ENCODE measurements at places on chromosomes 5 and 9. TPM values are rescaled to one million over a fixed set of nuclear protein-coding genes. Genes with fewer than 3 reads are reported as not detected.

- no peak for DNase-seq
Measured at GRCh38 chr5:137431051-137431450, 68.1 kb downstream of the SPOCK1 start.

KIF4B gene
- not detected for total RNA-seq

SGCD gene
- total RNA-seq = 6.0 TPM

PDE6A gene
- not detected for total RNA-seq

DNA sequence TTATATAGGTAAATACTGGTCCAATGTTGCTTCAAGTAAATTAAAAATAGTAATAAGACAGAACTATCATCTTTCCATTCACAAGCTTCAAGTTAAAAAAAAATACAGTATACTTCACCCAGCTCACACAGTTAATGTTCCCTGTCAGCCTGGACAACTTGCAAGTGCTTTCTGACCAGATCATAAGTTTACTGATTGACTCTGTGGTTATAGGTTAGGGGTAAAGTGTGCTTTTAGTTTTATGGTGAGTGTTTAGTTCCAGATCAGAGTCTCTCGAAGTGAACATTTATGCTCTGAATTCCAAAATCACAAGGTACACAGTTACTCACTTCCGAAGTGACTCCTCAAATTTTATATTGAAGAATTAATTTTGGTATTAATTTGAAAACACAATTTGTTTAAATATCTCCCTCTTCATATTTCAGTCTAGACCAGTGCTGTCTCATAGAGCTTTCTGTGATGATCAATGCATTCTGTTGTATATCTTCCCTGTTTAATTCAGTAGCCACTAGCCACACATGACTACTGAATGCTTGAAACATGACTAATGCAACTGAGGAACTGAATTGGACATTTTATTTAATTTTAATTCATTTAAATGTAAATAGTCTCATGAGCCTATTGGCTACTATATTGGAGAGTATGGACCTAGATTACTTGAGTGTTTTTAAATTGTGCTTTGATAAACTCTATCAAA lies 90.7 kb downstream of the MEF2C start:
- no peak for DNase-seq

- DNase-seq = no peak
Measured at GRCh38 chr5:13955896-13956295, 11.4 kb upstream of the DNAH5 start.

GRCh38 chr5:12013351-12013750 lies 109.1 kb upstream of the CTNND2 start:
- DNase-seq = no peak

NREP gene
- 21.6 TPM for total RNA-seq

DNA sequence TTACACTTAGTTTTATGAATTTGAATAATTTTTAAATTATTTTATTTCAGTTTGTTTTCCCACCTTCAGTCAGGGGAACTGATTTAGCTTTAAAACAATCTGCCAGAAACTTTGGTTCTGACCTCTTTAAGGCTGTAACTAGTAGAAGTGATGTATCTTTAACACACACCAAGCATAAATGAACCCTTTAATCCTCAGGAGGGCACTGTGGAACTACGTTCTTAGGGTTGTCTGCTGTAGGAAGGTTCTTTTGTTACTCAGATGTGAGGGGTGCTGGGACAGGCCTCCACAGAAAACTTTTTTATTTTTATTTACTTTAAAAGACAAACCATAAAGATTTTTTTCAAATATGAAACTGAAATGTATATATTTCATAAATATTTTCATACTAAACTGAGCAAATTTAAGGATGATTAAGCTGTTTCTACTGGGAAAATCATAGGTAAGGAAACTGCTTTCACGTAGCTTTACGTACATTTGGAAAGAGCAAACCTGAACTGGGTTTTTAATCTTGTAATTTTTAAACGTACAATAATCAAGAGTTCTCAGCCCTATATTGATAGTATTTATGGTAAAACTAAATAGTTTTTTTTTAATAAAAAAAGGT lies 5.3 kb downstream of the KLF4 start:
- DNase-seq = no peak

ADAMTS19 gene
- not detected for total RNA-seq

- no peak for DNase-seq
Measured at GRCh38 chr5:68711293-68712200, 382.3 kb upstream of the SLC30A5 start.

- no peak for DNase-seq
Measured at GRCh38 chr5:111398013-111398412, 114.3 kb downstream of the STARD4 start.

SV2C gene
- 0.32 TPM for total RNA-seq

ZBTB5 gene
- 9.2 TPM for total RNA-seq

LPAR1 gene
- 23.2 TPM for total RNA-seq

DNA sequence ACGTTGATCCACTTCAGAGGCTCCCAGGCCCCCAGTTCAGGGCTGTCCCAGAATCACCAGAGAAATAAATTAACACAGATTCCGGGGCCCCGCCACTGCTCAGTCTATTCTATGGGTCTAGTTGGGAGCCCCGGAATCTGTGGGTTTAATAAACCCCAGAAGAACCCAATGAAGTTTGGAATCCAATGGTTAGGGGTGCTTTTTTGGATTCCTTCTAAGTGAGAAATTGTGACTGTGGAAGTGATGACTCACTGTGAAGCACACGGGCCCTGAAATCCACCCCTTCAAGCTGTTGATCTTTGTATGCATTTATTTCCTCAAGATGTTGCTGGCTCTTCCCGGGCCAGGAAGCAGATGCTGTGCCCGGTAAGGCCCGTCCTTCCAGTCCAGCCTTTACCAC lies 57.3 kb upstream of the SLC28A3 start:
- DNase-seq = no peak

PCDHB7 gene
- total RNA-seq = 1.9 TPM

ANXA1 gene
- total RNA-seq = 340 TPM

CD72 gene
- total RNA-seq = 4.5 TPM

GRCh38 chr5:176889321-176890280 lies 9.5 kb downstream of the HK3 start:
- DNase-seq = peak; percentile 41

GBGT1 gene
- total RNA-seq = 38.5 TPM

- no peak for DNase-seq
Measured at GRCh38 chr5:176775409-176775808, 35.0 kb upstream of the UNC5A start.

Measured in lower lobe of right lung (tissue), 2 donors.